ENCODE measurements at places on chromosomes 11 and 22.

- peak; percentile 54 for DNase-seq
Measured at GRCh38 chr11:110173811-110174644, 80.8 kb downstream of the ZC3H12C start.

- DNase-seq: no peak
Measured at GRCh38 chr11:19368726-19369375, 128.1 kb upstream of the E2F8 start.

- DNase-seq: no peak
Measured at GRCh38 chr22:37609240-37610152, 862 bp downstream of the GGA1 start.

DNA sequence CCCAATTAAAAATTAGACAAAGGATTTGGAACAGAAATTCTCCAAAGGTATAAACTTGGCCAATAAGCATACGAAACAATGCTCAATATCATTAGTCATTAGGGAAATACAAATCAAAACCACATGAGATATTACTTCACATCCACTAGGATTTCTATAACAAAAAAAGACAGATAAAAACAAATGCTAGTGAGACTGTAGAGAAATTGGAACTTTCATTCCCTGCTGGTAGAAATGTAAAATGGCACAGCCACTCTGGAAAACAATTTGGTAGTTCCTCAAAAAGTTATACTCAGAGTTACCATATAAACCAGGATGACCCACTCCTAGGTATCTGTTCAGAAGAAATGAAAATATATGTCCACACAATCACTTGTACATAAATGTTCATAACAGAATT lies 71.6 kb downstream of the RPL27A start:
- DNase-seq: no peak

GRCh38 chr11:37343290-37343689 lies 745.3 kb upstream of the RAG2 start:
- DNase-seq: no peak

DNA sequence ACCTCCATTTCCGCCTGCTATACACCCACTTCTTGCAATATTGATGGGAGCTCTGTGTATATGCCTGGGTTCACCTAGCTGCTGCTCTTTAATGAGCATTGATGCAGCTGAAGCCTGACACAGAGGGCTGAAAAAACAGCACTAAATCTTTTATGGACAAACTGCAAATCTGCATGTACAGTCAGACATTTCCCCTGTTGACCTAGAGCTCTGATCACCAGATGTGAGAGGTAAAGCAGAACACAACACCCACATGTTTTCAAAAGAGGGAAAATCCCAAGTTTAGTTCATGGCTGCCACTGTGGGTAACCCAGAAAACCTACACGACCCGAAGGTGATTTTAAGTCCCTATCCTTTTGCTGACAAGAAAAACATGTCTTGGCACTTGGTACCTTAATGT lies 303.0 kb upstream of the PITPNB start:
- no peak for DNase-seq

- DNase-seq: no peak
Measured at GRCh38 chr11:117902001-117902845, 25.8 kb upstream of the FXYD6 start.

- no peak for DNase-seq
Measured at GRCh38 chr11:10633261-10633660, 60.3 kb downstream of the IRAG1 start.

DNA sequence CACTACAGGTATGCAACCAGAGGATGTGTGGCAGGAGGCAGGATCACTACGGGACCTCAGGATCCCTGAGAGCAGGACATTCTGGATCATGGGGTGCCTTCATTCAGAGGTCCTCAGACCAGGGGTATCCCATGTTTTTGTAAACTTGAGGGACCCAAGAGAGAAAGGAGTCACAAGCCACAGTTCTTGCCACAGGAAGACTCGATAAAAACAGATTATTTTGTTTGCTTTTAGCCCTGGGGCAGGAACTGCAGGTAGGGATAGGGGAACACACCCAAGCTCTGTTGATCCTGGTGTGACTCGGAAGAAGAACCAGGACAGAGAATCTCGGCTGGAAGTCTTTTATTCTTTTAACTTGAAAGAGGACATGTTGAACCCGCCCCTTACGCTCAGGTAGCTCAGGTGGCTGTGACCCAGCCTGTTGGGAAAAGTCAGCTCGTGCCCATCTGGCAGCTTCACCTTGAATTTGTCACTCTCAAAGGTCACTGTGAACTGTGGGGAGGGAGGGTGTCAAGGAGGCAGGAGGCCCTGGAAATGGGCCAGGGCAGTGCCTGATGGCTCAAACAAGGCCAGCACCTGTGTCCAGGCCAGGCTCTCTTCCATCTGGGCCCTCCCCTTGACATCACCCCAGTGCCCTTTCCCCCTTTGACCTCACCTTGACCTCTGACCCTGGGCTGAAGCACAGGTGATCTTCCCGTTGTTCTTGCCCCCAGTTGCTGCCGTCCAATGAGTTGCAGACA lies 9.8 kb downstream of the LGALS2 start:
- no peak for DNase-seq

DNA sequence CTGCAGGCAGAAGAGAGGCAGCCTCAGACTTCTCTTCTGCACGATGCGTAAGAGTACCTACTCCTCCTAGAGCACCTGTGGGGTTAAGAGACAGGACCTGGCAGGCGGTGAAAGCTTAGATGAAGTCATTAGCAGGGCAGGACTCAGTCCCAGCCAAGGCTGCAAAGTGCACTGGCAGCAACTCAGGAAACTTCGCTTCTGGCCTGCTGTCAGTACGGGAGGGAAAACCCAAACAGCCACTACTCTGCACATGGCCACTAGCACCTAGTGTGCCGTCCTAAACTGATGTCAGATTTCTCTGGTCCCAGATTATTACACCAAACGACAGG lies 8.8 kb upstream of the KLHL35 start:
- DNase-seq: no peak

- DNase-seq: no peak
Measured at GRCh38 chr11:34924714-34925113, 8.3 kb downstream of the PDHX start.

DNA sequence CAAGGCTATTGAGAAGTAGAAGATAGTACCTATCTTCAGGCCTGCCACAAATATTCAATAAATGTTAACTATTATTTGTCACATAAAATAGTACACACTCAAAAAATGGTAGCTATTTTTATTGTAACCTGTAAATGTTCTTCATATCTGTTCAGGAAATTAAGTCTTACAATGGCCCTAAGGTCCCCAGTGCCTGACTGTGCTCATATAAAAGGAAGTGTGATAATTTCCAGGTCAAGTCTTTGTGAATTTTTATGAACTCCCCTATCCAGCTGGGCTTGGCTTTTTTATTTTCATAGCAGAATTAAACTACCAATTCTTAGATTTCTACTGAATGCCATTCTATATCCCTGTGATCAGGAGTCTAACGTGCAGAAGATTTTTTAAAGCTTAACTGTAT lies 284.2 kb upstream of the PITPNB start:
- no peak for DNase-seq

- no peak for DNase-seq
Measured at GRCh38 chr11:46363031-46363407, 15.8 kb downstream of the DGKZ start.

DNA sequence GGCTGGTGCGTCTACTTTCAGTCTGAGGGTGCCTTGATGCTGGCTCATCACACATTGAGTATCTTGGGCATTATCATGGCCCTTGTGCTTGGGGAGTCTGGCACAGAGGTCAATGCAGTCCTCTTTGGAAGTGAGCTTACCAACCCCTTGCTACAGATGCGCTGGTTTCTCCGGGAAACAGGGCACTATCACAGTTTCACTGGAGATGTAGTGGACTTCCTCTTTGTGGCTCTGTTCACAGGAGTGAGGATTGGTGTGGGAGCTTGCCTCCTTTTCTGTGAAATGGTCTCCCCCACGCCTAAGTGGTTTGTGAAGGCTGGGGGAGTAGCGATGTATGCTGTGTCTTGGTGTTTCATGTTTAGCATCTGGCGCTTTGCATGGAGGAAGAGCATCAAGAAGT lies 4.9 kb downstream of the TLCD5 start:
- no peak for DNase-seq

DNA sequence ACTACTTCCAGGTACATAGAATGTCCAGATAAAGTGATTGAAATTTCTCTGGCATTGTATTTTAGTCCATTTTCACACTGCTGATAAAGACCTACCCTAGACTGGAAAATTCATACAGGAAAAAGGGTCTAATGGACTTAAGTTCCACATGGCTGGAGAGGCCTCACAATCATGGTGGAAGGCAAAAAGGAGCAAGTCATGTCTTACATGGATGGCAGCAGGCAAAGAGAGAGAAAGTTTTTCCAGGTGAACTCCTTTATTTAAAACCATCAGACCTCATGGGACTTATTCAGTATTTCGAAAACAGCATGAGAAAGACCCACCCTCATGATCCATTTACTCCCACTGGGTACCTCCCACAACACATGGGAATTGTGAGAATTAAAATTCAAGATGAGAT lies 1359.7 kb upstream of the RAG2 start:
- DNase-seq: no peak

GRCh38 chr11:76782531-76783293 lies 444 bp upstream of the TSKU start:
- DNase-seq: no peak

DNA sequence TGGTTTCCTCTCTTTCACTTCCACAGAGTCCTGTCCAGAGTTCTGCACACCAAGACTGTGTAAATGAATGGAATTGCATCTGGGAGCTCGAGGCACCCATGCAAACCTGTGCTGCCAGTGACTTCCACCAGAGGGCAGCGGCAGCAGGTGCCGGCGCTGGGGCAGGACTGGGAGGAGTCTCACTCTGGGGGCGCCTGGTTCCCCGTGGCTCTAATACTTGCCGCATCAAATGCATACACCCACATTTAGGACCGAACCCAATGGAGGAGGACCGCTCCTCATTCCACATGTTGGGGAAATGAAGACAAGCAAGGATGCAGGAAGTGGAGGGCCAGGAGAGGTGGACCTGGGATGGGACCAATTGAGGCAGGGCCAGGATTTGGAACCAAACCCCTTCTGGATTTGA lies 1.1 kb upstream of the CD6 start:
- DNase-seq: peak; percentile 75

- DNase-seq: no peak
Measured at GRCh38 chr11:129894278-129895125, 876 bp downstream of the NFRKB start.

DNA sequence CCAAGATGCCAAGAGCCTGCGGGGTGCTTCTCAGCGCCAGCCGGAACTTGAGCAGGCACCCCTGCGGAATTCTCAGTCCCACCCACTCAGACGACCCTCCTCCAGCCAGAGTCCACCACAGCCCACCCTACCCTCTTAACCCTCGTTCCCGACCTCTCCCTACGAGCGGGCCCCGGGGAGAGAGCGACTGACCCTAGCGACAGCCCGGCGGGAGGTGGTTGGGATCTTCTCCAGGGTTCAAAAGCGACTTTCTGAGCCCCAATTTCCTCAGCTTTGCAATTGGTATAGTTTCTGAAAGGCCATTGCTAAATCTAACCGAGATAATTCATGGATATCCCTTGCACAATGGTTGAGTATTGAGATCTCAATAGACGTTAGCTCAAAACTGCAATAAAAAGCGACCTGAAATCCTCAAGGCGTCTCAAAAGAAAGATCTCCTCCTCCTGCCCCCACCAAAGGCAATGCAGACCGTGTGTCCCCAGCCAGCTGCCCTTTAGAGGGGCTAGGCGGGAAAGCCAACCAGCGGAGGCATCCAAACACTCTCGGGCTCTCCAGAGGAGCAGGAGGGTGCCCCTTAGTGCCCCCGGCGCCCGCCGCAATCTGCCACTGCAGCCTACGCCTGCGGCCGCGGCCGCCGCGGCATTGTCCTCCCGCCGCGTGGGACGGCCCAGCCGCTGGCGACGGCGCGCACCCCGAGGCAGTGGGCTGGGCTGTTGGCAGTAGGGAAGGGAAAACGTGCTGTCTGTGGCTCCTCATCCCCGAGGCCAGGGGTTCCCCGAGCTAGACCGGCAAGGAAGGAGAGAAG lies 1.5 kb upstream of the SLC6A5 start:
- no peak for DNase-seq

DNA sequence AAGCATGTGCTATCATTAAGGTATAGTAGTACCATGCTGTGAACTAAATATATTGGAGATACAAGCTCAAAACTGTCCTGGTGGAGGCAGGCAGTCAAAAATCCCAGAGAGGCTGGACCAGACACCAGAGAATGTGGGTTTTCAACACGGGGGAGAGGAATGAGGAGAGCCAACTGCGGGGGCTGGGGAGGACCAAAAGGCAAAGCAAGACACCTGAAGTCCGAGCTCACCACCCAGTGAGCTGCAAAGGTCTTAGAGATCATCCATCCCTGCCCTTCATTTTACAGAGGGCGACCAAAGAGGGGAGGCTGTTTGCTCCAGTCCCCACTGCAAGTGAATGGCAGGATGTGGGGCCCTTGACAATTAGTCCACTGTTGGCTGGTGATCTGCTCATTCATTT lies 10.0 kb downstream of the RIBC2 start:
- DNase-seq: no peak

DNA sequence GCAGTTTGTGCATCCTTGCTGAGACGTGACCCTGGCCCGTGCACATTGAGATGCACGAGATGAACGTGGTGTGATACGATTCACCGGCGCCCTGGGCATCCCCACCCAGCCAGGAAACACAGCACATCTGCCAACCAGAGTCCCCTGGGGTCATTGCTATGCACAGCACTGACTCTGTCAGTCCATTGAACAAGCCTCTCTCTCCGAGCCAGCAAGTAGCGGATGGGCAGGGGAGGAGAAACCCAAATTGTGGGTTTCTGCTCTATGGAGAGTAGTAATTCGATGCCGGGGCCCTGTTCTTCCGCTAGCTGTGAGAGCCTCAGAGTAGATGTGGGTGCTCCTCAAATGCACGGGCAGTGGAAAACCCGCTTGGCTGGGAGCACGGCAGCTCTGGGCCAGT lies 85.1 kb downstream of the ARHGAP8 start:
- no peak for DNase-seq

DNA sequence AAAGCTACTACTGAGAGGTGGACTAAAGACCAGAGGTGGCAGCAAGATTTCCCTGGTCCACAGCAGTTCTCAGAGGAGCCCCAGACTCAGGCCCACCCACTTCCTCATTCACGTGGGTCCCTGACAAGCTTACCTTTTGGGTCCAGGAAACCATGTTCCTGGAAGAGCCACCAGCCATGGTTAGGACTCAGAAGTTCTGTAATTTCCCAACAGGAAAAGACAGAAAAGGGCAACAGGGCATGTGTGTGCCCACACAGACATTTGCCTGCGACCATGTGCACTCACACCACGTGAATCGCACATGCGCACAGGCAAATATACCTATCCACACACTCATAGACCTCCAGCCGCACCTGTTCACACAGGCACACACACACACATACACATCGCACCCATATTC lies 42.9 kb downstream of the LRRC32 start:
- no peak for DNase-seq

- peak; percentile 65 for DNase-seq
Measured at GRCh38 chr11:78187366-78188285, 800 bp downstream of the KCTD21 start.

DNA sequence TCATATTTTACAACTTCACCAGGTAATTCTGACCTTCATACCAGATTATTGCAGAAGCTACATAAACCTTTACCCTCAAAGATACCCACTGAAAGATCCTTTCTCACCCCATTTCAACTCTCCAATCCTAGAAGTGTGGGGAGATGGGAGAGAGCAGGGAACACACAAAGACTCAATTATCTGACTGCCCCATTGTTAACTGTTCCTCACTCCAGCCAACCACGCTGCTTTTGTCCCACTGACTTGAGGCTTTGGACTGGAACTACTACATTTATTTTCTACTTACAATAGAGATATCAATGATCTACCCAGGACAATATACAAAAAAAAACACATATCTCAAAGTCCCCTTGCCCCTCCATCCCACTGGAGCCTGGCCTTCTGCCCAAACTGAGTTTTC lies 44.7 kb upstream of the SLN start:
- DNase-seq: no peak

Data from stimulated activated effector memory CD8-positive, alpha-beta T cell treated with anti-CD3 and anti-CD28 coated beads, Interleukin-12 subunit alpha, Interleukin-12 subunit beta, amount 100 ng/mL, for 72 hours (primary cell).